ENCODE measurements at places on chromosomes 13 and 19.

DNA sequence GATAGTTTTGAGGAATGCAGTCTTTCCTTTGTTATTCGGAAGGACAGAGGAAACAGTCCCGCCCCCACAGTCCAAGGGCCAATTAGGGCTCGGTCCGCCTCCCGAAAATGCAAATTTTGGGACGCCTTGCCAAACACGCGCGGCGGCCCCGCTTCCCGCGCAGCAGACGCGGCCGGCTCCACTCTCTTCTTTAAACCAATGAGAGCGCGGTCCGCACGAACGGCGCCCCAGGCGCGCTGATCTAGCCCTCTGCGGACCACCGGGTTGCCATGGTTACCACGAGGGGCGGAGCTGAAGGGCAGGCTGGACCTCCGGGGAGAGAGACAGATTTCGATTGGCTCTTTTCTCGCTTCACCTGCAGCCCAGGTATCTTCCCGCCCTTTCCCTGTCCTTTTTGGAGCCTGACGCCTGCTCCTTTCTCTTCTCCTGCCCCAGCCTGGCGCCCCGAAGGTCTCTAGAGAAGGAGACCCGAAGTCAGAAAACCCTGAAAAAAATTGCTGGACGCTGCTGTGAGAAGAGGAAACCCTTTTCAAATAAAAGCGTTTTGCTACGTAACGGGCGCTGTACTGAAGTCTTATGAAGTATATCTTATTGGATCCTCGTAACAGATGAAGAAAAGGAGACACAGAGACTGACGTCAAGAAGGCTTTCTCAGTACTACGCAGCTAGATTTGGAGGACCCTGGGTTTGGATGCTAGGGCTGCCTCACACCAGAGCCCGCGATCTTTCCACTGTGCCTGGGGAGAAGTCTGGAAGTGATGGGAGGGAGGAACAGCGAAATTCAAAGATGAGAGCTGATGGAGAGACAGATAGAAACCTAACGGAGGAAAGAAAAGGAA is 2.0 kb downstream of the PTH2 start:
- DNase-seq, result no peak

GRCh38 chr19:17860331-17860992 is 752 bp downstream of the RPL18A start:
- DNase-seq, result no peak

GRCh38 chr13:113325779-113326178 is 28.7 kb downstream of the LAMP1 start:
- DNase-seq, result no peak

- no peak for DNase-seq
These were observed 107.0 kb downstream of the KL start for GRCh38 chr13:33123066-33123859.

Measured in stimulated activated CD8-positive, alpha-beta memory T cell treated with anti-CD3 and anti-CD28 coated beads, Interleukin-7, amount 100 ng/mL, for 24 hours (primary cell).